Stimulated activated naive B cell treated with anti-CD40 and anti-IgM and Interleukin-4, amounts not matched to agents 10 μg/mL and 1 μg/mL and 100 μg/mL, for 72 hours (primary cell): ENCODE measurements at places on chromosomes 3 and 15.

- H3K27me3 ChIP-seq, result peaks cover 4% of the 10 kb centered on the region
- no peak overlapping the region for H3K4me3 ChIP-seq
- H3K4me1 ChIP-seq, result no peaks in the 10 kb centered on the region
- H3K27ac ChIP-seq, result no peak overlapping the region
- H3K36me3 ChIP-seq, result no peaks in the 10 kb centered on the region
These were observed 122.9 kb downstream of the RORA start for GRCh38 chr15:61106044-61106834.

DNA sequence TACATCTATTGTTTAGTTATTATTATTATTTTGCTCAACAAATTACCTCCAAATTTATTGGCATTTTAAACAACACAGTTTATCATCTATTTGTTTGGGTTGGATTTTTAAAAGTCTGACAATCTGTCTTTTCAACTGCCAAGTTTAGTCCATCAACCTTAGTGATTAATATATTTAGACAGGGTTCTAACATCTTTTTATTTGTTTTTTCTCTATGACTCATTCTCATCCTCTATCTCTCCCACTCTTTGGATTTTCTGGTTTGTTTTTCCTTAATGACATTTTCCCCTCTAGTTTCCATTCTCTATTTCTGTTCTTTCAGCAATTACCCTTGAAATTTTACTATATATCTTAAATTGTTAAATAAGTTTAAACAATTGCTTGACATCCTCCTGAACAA, 41.9 kb downstream of the EMC4 start:
- H3K27me3 ChIP-seq, result no peaks in the 10 kb centered on the region
- no peak overlapping the region for H3K4me3 ChIP-seq
- DNase-seq, result no peak
- H3K27ac ChIP-seq, result no peak overlapping the region
- peaks cover 16% of the 10 kb centered on the region for H3K4me1 ChIP-seq
- peaks cover 28% of the 10 kb centered on the region for H3K36me3 ChIP-seq

- H3K4me1 ChIP-seq, result peaks cover 13% of the 10 kb centered on the region
- H3K4me3 ChIP-seq, result no peak overlapping the region
- no peaks in the 10 kb centered on the region for H3K27me3 ChIP-seq
- peaks cover 91% of the 10 kb centered on the region for H3K36me3 ChIP-seq
These were observed 15.1 kb downstream of the MTHFS start for GRCh38 chr15:79881668-79882067.

DNA sequence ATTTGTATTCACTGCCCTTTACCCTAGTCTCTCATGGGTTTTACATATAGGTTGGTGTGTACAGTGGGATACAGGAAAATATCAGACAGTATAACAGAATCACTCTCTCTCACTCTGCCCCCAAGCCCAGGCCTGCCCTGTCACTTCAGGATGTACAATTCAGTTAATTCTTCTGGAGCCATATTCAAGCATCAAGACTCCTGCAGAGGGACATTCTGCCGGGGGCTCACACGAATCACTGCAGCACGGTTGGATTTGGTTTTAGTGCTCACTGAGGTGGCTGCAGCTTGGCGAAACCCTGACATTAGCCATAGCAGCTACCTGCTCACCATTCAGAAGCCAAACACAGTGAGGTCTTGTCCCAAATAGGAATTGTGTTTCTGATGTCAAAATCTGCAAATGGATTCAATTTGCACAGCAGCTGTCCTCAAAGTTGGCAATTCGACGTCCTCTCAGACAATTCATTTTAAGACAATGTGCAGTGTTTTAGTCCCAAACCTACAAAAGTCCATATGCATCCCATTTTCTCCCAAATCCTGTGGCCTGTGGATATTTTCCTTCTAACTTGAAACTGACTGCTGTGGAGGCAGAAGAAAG, 82.9 kb downstream of the CHSY1 start:
- H3K4me1 ChIP-seq, result peaks cover 38% of the 10 kb centered on the region
- no peak for DNase-seq
- no peak overlapping the region for H3K27ac ChIP-seq
- peaks cover 21% of the 10 kb centered on the region for H3K36me3 ChIP-seq
- no peak overlapping the region for H3K4me3 ChIP-seq

GRCh38 chr3:184942735-184943134, 130.8 kb downstream of the VPS8 start:
- H3K27me3 ChIP-seq, result no peaks in the 10 kb centered on the region
- peaks cover 6% of the 10 kb centered on the region for H3K4me1 ChIP-seq
- H3K4me3 ChIP-seq, result no peak overlapping the region
- H3K27ac ChIP-seq, result no peak overlapping the region
- DNase-seq, result no peak
